ENCODE measurements at places on chromosomes 4 and X.

DNA sequence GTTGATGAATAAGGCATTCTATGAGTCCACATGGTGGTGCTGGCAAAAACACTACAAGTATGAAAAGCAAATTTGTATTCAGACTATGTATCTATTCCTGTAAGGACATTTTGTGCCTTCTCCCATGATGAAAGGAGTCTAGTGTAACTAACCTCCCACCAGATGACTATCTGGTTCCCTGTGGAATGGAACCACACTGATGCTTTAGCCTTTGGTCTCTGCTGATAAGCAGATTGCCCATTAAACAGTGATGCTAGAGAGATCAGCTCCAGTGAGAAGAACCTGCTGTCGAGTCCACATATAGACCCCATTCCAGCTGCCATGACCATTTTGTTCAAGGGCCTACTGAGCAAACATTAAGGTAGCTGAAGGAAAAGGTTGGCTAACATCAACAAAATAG lies 10.5 kb upstream of the THOC2 start:
- DNase-seq = no peak

GRCh38 chr4:44916411-44916810 lies 190.1 kb upstream of the GNPDA2 start:
- DNase-seq = no peak

- no peak for DNase-seq
Observed at GRCh38 chr4:106914223-106914622, 121.9 kb downstream of the DKK2 start.

- DNase-seq = no peak
Observed at GRCh38 chr4:31784558-31784957, 1064.4 kb downstream of the PCDH7 start.

GRCh38 chr4:165879641-165880040 lies 6.6 kb downstream of the TLL1 start:
- no peak for DNase-seq

DNA sequence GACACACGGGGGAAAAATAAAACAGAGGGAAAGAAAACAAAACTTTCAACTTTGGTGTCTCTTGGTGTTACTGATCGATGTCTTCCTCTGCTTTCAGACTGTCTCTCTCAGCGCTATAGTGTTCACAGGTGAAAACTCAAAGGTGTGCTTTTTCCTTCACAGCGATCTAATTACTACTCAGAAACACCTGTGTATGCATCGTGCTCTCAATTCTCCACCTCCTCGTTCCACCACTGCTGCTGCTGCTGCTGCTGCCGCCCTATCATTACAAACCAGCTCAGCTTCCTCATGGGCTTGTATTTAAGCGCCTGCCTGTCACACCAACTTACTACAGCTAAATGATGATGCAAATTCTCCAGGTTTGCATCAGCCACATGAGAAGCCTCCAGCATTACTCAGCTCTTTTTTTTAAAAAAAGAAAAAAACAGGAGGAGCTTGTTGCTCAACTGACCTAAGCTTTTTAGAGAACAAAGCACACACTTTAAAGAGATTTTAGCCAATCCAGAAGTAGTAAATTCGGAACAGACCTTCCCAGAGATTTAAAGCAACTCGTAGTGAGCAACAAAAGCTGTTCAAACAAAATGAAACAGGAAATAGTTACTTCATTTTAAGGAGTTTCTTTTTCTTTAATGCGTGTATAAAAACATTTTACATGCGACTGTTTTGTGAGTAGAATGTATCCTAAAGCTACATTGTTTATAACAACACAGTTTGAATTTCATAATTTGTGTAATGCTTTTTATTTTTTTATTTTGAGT lies at the start of gene SLC7A11:
Gene SLC7A11 (minus strand): TSS at position 274 of the 758 bp plus-strand sequence. CDS start 280 bp downstream, outside the sequence.
- DNase-seq = peak; percentile 9

GRCh38 chr4:118968005-118968404 lies 79.4 kb downstream of the SYNPO2 start:
- DNase-seq = no peak

DNA sequence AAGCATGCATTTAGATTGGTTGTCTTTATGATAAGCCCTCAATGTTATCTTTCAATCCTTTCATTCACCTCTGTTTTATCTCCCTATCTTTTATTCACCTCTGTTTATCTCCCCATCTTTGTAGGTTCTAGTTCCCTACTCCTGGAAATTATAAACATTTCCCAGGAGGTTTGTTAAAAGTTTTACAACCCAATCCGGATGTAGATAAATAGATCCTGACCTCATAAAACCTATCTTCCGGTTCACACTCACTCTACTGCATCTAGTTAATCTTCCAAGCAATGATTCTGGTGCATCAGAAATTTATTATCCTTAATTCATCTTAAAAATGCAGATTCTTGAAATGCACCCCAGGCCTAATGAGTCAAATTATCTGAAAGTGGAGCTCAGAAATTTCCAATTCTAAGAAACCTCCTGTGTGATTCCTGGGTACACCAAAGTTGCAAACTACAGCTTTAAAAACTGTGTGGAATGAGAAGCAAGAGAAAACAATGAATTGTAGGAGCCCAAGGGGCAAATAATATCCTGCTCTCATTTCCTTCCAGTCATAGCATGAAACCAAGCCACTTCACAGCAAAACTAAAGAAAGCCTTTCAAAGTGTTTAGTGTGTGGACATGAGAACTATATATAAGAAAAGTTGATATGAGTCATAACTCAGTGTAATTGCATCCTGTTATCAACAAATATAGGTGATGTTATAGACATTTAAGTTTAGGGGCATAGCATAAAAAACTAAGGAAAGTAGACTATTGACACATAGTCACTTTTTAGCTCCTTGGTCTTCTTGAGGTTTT lies 51.1 kb upstream of the UGT8 start:
- DNase-seq = no peak

DNA sequence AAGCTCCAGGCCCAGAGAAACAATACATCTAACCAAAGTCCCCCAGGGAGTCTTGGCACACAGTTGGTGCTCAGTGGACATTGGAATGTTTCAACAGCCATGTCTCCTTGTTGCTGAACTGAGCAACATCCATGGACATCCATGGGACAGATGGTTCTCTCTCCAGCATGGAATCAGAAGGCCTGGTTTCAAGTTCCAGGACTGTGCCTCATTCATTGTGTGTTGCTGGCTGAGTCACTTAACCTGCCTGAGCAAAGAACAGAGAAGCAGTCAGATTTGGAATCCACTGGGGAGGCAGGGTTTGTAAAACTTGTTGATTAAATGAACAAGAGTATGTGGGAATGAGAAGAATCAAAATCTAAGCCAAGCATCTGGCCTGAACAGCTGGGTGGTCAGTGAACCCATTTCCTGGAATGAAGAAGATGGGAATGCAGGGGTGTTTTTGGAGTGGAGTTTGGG lies 147.9 kb downstream of the CHIC2 start:
- no peak for DNase-seq

DNA sequence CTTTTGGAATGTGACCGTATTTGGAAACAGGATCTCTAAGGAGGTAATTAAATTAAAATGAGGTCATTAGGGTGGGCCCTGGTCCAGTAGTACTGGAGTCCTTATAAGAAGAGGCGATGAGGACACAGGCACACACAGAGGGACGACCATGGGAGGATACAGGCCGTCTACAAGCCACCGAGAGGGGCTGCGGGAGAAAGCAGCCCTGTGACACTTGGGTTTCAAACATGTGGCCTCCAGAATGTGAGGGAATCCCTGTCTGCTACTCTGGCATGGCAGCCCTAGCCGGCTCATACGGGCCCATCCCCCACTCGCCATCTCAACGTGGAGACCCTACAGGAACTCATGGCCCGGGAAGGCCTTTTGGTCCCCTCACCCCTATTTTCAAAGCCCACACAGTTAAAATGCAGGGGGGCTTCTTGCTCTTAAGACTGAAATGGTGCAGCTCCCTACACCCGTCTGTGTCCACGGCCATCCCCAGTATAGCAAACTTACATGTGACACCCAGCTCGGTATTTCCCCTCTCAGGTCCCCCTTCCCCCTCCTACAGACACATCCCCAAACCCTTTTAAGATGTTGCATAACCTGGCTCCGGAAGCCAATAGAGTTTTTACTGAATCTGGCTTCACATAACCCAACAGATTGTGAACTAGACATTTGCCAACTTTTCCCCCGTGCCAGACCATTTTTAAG lies 124.1 kb upstream of the TBL1X start:
- no peak for DNase-seq

DNA sequence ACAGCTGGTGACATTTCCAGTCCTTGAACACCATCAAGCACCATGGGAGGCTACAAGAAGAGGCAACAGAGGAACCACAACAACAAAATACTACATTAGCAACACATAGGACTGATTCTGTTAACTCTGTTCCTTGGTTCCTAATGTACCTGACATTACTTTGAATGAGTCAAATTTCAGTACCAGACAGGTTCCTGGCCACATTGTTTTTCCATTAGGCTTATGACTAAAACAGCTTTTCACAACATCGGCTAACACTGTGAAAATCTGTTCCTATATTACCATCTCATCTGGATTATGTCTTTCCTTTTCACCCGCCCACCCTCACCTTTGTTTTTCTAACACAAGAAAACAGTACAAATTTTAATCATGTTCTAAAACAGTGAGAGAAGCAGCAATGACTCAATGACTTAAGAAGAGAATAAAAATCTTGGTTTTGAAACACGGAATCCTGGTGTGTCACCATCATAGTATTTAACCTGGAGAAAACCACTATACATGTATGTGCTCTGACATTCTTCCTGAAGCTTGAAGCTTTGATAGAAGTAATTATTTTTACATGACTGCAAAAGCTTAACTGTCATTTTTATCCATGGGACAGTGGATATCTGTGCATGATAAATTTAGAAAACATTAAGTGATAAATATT lies 143.9 kb downstream of the SCFD2 start:
- DNase-seq = no peak

- DNase-seq = no peak
Observed at GRCh38 chr4:182695009-182695408, 222.2 kb downstream of the DCTD start.

- no peak for DNase-seq
Observed at GRCh38 chr4:34709564-34709963, 1534.8 kb downstream of the ARAP2 start.

GRCh38 chr4:87392183-87392582 lies 1.2 kb upstream of the HSD17B11 start:
- DNase-seq = no peak

- no peak for DNase-seq
Observed at GRCh38 chrX:136623396-136623795, 24.6 kb upstream of the CD40LG start.

DNA sequence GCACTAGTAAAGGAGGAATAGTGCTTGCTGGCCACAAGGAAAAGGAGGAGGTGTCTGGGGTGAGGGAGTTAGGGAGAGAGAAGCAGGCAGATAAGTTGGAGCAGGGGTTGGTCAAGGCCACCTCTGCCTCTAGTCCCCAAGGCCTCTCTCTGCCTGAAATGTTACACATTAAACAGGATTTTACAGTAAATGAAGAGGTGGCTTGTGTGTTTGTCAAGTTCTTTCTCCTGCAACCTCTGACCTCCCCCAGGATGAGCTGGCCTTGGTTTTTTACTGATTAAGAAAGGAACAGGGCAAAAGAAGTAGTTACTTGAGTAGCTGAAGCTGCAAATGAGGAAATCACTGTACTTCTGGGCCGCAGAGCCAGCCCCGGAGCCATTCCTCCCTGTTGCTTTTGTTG lies 2.0 kb downstream of the GJB1 start:
- DNase-seq = peak; percentile 24

GRCh38 chr4:78518561-78518960 lies 33.0 kb upstream of the ANXA3 start:
- no peak for DNase-seq

GRCh38 chr4:10303291-10303690 lies 153.9 kb downstream of the ZNF518B start:
- DNase-seq = no peak

- no peak for DNase-seq
Observed at GRCh38 chrX:46647251-46647650, 73.7 kb downstream of the CHST7 start.

- DNase-seq = no peak
Observed at GRCh38 chrX:136679531-136679930, 31.6 kb downstream of the CD40LG start.

Data from HuH-7.5 (cell line).